ENCODE measurements at places on chromosomes 1 and 21.

DNA sequence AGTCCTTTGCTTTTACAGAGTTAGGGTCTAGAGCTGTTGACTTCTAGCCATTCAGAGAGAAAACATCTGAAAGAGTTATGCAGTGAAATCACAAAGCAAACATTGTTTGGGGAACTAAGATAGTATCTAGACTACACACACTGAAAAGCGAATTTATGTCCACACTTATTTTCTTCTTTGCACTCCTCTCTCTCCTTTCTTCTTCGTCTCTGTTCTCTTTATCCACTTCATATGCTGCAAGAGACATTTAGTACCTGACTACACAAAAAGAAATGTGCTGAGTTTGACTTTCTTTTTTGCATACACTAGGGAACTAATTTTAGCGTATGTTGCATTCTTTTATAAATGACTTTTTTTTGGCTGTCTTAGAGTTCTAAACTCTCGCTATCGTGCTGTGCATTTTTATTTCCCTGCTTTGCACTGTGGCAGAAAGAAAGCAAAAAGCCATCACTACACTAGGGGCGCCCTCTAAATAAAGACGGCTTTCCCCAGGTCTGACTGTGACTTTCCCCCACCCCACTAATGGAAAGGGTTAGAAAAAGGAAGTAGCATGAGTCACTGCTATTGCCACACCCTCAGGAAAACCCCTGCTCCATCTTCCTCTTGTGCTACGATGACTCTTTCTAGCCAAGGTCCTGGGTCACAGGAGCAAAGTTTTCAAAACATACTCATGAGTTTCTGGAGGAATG lies 65.7 kb downstream of the MAP3K7CL start:
- DNase-seq = peak; percentile 84

- peak; percentile 44 for DNase-seq
Observed at GRCh38 chr1:206498685-206499084, 8.6 kb upstream of the RASSF5 start.

- DNase-seq = no peak
Observed at GRCh38 chr1:162988869-162989268, 80.3 kb upstream of the RGS4 start.

- DNase-seq = no peak
Observed at GRCh38 chr1:197252973-197253372, 15.1 kb upstream of the CRB1 start.

GRCh38 chr1:12302798-12303447 lies 73.1 kb downstream of the VPS13D start:
- no peak for DNase-seq

DNA sequence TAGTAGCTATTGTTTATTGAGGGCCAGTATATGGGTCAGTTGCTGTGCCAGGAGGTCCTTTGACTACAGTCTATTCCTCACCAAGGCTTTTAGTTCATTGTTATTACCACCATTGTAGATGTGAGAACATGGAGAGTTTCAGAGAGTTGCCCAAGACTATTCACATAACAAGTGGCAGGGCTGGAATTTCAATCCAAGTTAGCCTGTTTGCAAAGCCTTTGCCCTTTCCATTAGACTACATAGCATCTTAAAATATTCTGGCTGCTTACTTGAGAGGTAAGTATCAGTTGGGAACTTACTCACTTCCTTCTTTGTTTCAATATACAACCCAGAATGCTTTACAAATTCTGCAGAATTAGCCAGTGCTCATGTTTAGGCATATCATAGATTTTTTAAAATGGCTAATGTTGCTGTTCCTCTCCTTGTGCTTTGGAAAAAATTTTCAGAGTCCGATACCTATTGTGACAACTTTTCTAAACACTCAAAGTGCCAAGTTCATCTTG lies 141.2 kb downstream of the FGGY start:
- DNase-seq = no peak
